Sigmoid colon (tissue), 7 donors: ENCODE measurements at places on chromosomes 11 and 22. TPM values are rescaled to one million over a fixed set of nuclear protein-coding genes. Genes with fewer than 3 reads are reported as not detected.

GRCh38 chr11:73233692-73234470, 15.8 kb downstream of the P2RY2 start:
- no peaks in the 10 kb centered on the region for H3K4me1 ChIP-seq

- H3K27me3 ChIP-seq, result no peaks in the 10 kb centered on the region
- no peaks in the 10 kb centered on the region for H3K4me1 ChIP-seq
- H3K27ac ChIP-seq, result peak overlapping the region; percentile 28
- no peak for DNase-seq
- H3K4me3 ChIP-seq, result no peak overlapping the region
- peaks cover 52% of the 10 kb centered on the region for H3K36me3 ChIP-seq
Observed at GRCh38 chr11:838441-839279, 3.7 kb downstream of the POLR2L start.

DNA sequence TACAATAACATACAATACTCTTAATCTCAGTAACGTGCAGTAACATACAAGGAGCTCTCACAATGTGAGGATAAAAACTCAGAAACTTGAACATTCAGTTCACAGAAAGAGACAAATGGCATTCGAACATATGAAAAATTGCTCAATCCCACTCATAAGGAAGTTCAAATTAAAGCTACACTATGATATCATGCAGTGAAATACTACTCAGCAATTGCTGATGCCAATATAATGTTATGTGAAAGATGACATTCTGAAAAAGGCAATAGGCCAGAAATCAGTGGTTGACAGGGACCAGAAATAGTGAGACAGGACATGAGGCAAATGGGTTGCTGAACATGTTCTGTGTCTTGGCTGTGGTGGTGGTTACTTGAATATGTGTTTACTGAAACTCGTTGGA, 33.7 kb upstream of the PITPNB start:
- no peaks in the 10 kb centered on the region for H3K36me3 ChIP-seq
- DNase-seq, result no peak
- no peak overlapping the region for H3K4me3 ChIP-seq
- no peaks in the 10 kb centered on the region for H3K27me3 ChIP-seq
- peaks cover 4% of the 10 kb centered on the region for H3K4me1 ChIP-seq
- H3K27ac ChIP-seq, result no peak overlapping the region

GRCh38 chr11:118418766-118419165, 17.4 kb downstream of the ATP5MG start:
- H3K36me3 ChIP-seq, result peaks cover 10% of the 10 kb centered on the region
- no peak for DNase-seq
- H3K4me1 ChIP-seq, result peaks cover 12% of the 10 kb centered on the region
- no peak overlapping the region for H3K27ac ChIP-seq
- H3K27me3 ChIP-seq, result no peaks in the 10 kb centered on the region
- no peak overlapping the region for H3K4me3 ChIP-seq

DNA sequence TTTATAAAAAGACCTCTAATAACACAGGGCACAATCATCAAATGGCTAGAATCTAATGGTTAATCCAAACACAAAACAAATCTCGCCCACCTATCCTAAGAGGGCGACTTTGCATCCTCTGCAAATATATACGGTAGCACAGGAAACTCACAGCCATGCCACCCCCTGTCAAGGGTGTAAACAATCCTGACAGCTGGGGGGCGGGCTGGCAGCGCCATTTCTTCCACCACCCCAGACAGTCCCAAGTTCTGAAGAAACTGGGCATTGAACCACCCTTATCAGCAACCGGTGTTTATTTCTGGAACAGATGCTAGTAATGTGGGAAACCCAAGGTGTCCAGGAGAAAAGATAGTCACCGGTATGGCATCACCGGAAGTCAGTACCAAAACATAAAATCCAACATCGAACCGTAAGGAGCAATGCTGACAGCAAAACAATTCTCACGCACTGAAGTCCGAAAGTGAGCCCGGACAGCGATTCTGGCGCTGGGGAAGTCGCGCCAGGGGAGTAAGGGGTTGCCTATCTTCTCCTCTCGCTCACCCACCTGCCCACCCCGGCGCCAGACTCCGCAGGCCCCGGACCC, 825 bp downstream of the FBXO3 start:
- peaks cover 42% of the 10 kb centered on the region for H3K4me1 ChIP-seq
- H3K27me3 ChIP-seq, result no peaks in the 10 kb centered on the region
- H3K36me3 ChIP-seq, result peaks cover 2% of the 10 kb centered on the region

- DNase-seq, result no peak
- H3K36me3 ChIP-seq, result no peaks in the 10 kb centered on the region
- peak overlapping the region; percentile 98 for H3K27ac ChIP-seq
Observed at GRCh38 chr11:9615031-9615451, 41.6 kb downstream of the WEE1 start.

- peak overlapping the region; percentile 96 for H3K27ac ChIP-seq
- H3K4me3 ChIP-seq, result peak overlapping the region; percentile 98
- no peaks in the 10 kb centered on the region for H3K4me1 ChIP-seq
- H3K27me3 ChIP-seq, result no peaks in the 10 kb centered on the region
- no peak for DNase-seq
Observed at GRCh38 chr22:42719656-42720262, 911 bp downstream of the A4GALT start.

- H3K4me3 ChIP-seq, result no peak overlapping the region
- H3K27me3 ChIP-seq, result no peaks in the 10 kb centered on the region
- H3K36me3 ChIP-seq, result no peaks in the 10 kb centered on the region
- H3K27ac ChIP-seq, result no peak overlapping the region
Observed at GRCh38 chr11:35323076-35323868, 96.1 kb downstream of the SLC1A2 start.

DNA sequence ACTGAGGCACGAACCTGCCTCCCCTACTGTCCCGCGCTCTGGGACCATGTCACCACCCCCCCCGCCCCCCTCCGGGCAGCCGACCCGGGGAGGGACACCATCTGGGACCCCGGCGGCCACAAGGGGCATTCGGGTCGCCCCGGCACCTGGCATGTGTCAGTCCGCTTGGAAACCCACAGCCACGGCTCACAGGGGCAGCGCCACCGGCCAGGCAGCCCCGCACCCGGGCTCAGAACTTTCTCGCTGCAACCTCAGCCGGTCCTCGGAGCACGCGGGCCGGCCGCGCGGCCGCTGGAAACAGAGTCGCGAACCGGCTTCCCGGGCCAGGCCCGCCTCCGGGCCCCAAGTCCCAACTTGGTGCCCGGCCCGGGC, 159.9 kb upstream of the GRK3 start:
- no peaks in the 10 kb centered on the region for H3K36me3 ChIP-seq
- no peaks in the 10 kb centered on the region for H3K4me1 ChIP-seq
- H3K27me3 ChIP-seq, result no peaks in the 10 kb centered on the region
- peak overlapping the region; percentile 95 for H3K4me3 ChIP-seq

- H3K36me3 ChIP-seq, result no peaks in the 10 kb centered on the region
- DNase-seq, result no peak
- no peaks in the 10 kb centered on the region for H3K27me3 ChIP-seq
- no peak overlapping the region for H3K27ac ChIP-seq
- H3K4me1 ChIP-seq, result no peaks in the 10 kb centered on the region
Observed at GRCh38 chr11:118045191-118045590, 31.7 kb upstream of the TMPRSS4 start.

GRCh38 chr11:19244084-19244483, 3.3 kb upstream of the E2F8 start:
- no peak overlapping the region for H3K4me3 ChIP-seq
- H3K27me3 ChIP-seq, result peaks cover 17% of the 10 kb centered on the region
- no peaks in the 10 kb centered on the region for H3K36me3 ChIP-seq
- no peak for DNase-seq

Gene SPDYC
- polyA plus RNA-seq, result not detected

Gene PHLDA2
- polyA plus RNA-seq, result 37.9 TPM

Gene AGBL2
- not detected for polyA plus RNA-seq

Gene PTPRJ
- polyA plus RNA-seq, result 2.4 TPM

Gene TTC38
- 85.3 TPM for polyA plus RNA-seq
